Stimulated activated CD8-positive, alpha-beta memory T cell treated with anti-CD3 and anti-CD28 coated beads, Interleukin-12 subunit alpha, Interleukin-12 subunit beta, amount 100 ng/mL, for 1 hour (primary cell): ENCODE measurements at places on chromosomes 2 and 18.

- no peak for DNase-seq
Measured at GRCh38 chr2:215937190-215937589, 76.2 kb downstream of the MREG start.

- DNase-seq: no peak
Measured at GRCh38 chr18:2417861-2418610, 153.3 kb downstream of the METTL4 start.

- DNase-seq: no peak
Measured at GRCh38 chr2:196590286-196590685, 49.2 kb upstream of the CCDC150 start.

- no peak for DNase-seq
Measured at GRCh38 chr2:134021830-134022524, 231.9 kb upstream of the MGAT5 start.

- no peak for DNase-seq
Measured at GRCh38 chr18:13587001-13587400, 139.4 kb downstream of the FAM210A start.

DNA sequence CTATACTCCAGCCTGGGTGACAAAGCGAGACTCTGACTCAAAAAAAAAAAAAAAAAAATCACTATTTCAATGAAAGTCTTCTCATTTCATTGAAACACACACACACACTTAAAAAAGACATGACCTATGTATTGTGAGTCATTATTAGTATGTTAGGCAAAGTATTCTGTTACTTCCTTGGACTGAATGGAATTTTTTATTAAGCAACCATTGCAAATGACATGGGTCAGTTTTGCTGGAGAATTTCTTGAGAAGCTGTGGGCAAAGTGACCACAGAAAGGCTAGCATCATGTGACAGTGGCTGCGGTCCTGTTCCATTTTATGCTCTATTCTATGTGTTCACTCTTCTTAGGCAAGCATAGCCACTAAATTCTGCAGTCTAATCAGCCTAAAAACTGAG is 695.7 kb downstream of the TDRD15 start:
- DNase-seq: no peak

GRCh38 chr2:30260941-30261340 is 29.6 kb downstream of the LBH start:
- DNase-seq: no peak
